ENCODE measurements at places on chromosomes 2 and 18.

DNA sequence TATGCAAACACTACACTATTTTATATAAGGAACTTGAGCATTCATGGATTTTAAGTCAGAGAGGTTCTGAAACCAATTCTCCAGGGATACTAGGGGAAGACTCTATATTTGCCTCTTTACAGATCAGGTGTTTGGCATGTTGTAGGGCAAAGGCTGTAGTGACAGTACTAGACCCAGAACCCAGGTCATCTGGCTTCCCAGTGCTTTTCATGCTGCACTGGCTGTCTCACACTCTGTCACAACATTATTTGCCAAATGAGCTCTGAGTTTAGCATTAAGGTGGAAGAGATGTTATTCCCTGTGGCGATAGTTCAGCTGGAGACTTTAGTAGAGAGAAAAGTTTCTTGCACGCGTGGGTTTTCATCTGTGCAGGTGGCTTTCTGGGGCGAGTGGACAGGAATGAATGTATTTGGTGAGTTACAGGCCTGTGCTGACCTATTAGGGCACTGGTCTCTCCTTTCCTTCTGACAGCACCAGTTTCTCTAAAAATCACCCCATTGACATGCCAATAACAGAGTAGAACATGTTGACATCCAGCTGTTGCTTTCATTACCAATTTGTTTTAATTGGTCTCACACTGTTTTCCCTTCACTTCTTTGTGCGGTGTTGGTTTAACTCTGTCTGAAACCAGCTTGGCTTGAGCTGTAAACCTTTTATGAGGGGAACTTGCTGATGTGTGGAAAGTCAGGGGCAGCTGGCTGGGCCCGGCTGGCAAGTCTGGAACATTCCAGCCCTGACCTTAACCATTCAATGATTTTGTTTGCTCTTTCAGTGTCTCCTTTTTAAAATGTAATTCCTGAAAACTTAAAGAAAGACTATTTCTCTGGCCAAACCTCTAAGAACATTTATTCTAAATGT, 643.0 kb upstream of the FAM98A start:
- DNase-seq = no peak

DNA sequence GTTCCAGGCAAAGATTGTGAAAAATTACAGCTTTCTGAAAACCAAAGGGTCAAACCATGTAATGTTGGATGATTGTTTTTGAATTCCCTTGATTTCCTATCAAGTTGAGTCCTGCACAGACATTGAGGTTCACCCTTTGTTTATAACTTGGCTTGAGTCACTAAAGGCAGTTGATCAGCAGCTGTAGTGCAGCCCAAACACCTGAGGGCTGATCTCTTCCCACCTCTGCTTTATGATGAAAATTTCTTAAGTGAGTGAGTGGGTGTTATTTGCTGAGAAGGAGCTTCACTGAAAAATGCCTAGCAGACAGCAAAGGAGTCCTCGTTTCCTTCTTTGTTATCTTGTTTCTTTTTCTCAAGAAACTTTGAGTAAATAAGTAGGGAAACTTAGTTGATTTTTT, 31.9 kb upstream of the BMPR2 start:
- no peak for DNase-seq

- no peak for DNase-seq
These were observed 434.1 kb upstream of the HS6ST1 start for GRCh38 chr2:128752691-128753263.

- no peak for DNase-seq
These were observed 137.9 kb downstream of the ICOS start for GRCh38 chr2:204074456-204074855.

DNA sequence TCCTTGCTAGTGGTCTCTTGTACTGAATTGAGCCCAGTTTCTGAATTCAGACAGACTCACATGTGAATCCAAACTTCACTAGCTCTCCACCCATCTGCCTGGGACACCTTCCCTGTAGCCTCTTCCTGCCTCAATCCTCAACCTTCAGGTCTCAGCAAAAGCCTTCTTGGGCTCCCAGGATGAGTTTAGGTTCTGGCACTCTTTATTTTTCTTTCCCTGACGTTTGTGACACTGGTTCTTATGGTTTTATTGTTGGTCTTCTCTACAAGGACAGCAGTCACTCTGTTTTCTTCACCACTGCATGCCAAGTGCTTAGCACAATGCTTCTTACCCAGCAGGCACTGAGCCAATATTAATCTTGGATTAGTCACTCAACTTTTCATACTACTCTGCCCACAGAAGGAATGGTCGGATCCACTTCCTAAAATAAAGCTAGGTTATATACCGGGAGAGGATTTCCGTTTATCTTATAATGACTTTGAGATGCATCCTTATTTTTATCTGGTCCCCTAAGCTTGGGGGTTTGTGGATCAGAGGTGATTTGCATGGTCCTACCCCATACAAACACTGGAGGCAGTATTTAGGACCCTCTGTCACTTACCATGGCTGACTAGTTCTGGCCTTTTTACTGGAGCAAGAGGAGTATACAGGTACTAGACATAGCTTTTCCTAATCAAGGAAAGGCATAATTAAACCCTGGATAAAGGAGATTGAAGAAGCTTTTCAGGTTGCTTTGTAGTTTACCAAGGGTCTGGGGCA, 186.3 kb downstream of the MYCN start:
- DNase-seq = no peak

GRCh38 chr2:139031722-139032121, 251.5 kb upstream of the NXPH2 start:
- DNase-seq = no peak

- DNase-seq = peak; percentile 78
These were observed 55.5 kb upstream of the ANKRD62 start for GRCh38 chr18:12038082-12038638.

- no peak for DNase-seq
These were observed 552.8 kb upstream of the PKDCC start for GRCh38 chr2:41495050-41495449.

DNA sequence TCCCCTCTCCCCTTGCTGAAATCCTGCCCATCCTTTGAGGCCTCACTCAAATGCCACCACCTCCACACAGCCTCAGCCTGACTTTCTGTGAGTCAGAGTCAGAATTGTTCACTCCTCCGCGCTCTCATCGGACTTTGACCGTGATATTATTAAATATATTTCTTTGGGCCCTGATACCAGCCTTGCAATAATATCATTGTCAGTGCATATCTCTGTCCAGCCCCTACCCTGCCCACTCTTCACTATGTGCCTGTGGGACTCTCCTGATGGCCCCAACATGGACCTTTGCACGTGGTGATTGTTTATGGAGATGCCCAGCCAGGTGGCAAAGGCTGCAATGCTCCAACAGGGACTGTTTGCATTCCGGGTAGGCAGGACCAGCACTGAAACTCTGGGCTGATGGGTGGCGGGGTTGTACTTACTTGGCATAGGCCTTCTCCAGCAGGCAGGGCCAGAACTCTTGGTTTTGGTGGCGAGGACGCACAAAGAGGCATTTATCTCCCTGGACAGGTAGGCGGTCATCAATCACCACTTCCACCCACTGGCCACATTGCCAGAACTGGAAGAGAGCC, 37.3 kb downstream of the CAPN13 start:
- no peak for DNase-seq

DNA sequence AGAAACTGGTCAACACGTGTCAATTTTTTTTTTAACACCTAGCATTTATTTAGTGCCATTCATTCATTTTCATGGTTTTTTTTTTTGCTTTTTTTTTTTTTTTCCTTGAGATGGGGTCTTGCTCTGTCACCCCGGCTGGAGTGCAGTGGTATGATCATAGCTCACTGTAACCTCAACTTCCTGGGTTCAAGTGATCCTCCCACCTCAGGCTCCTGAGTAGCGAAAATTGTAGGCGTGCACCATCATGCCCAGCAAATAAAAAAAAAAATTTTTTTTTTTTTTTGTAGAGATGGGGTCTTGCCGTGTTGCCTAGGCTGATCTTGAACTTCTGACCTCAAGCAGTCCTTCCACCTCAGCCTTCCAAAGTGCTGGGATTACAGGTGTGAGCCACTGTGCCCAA, 21.1 kb downstream of the USP14 start:
- DNase-seq = no peak

DNA sequence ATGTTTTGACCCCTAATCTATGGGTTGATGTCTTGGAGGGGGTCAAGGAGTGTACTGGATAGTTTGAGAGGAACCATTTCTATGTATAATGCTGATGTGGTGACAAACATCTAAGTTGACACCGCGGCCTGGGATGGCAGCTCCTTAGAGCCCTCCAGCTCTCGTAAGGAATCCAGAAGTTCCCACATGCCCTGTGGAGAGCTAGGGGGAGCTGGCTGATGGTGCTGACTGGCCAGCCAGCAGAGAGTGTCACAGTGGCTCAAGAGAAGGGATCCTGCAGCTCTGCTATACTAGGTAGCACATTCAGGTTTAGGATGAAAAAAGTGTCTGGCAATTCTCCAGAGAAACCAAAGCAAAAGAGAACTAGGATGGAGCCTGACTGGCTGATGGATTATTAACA, 842.2 kb upstream of the VRK2 start:
- DNase-seq = no peak

DNA sequence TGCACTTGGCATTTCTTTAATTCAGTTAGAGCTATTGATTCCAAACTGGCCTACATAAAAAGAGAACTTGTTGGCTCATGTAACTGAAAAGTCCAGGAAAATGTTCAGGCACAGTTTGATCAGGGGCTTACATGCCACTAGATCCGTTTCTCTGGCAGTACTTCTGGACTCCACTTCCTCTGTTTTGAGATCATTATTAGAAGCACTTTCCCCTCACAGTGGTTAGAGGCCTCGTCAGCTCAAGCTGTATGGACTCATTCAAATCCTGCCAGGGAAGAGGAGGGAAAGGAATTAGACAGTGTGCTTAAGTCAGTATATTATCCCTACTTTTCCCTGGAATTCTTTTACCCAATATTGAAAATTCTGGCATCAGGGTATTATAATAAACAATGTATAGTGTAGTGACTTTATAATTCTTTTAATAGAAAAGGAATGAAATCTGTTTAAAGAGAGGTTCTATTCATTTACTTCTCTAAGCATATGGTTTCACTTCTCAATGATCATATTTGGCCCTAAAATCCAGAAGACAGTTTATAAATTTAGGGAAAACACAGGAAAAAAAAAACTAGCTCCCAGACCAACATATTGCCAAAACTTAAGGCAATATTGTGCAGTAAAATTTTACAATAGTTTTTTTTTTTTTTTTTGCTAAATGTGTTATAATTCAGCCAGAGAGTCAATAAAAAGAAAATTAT, 92.0 kb downstream of the ARMC9 start:
- no peak for DNase-seq

DNA sequence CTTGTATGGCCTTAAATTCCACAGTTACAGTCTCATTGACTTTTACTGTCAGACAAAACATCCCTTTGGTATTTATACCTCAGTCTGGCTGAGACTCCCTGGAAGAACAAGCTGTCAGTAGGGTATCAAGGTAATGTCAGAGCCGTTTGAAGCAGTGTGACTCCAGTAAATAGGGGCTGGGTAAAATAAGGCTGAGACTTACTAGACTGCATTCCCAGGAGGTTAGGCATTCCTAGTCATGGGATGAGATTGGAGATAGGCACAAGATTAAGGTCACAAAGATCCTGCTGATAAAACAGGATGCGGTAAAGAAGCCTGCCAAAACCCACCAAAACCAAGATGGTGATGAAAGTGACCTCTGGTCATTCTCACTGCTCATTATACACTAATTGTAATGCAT, 219.5 kb upstream of the SKOR2 start:
- no peak for DNase-seq

- no peak for DNase-seq
These were observed 414.6 kb downstream of the TMEM182 start for GRCh38 chr2:103176294-103176915.
